ENCODE measurements at places on chromosomes 4 and X.

- no peak for DNase-seq
Measured at GRCh38 chr4:16337936-16338335, 111.7 kb upstream of the TAPT1 start.

- DNase-seq, result no peak
Measured at GRCh38 chr4:52982255-52982945, 120.3 kb downstream of the RASL11B start.

DNA sequence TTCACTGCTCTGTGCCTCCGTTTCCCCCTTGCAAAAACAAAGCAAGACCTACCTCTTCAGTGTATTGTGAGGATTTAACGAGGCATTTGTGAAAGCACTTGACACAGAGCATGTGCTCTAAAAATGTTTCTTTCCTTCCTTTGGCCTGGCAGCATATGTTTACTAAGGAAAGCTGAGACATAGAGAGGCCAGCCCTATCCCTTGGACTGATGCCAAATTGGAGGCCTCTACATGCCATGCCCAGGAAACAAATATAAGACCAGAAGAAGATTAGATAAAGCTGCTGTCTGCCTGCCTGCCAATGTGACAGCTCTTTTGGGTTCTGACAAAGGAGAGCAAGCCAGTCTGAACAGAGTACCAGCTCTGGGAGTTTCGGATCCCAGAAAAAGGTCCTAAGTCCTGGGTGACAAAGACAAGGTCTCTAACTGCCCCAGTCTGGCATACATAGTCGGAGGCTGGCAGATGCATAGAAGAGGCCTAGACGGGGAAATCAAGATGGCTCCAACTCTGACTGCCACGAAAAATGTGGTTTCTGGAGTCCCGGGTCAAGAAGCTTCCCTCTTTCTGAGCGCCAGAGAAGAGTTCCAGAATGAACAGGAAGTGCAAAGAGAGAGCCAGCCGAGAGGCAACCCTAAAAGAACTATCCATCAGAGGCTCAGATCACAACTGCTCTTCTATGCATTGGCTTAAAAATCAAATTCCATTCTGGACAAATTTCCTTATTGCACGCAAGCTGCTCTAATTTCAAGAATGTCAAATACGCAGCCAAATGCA, 25.8 kb downstream of the OTUD6A start:
- DNase-seq, result no peak

GRCh38 chr4:18938343-18939099, 917.0 kb upstream of the LCORL start:
- DNase-seq, result no peak

- no peak for DNase-seq
Measured at GRCh38 chr4:32752962-32753361, 2032.8 kb downstream of the PCDH7 start.

DNA sequence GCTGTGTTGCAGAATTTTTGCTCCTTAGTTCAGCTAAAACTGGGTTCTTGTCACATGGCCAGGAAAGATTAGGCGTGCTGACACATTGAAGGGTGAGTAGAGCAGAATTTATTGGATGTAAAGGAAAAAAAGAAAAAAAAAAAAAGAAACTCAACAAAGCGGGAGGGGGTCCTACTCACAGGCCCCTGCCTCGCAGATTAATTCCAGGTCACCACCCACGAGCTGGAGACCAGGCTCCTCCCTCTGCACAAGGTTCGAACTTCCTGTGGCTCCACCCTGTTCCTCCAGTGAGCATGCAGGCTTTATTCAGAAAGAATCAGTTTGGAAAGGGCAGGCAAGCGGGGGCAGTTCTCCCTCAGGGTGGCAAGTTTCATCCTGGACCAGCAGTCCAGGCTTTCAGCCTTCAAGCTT, 17.1 kb downstream of the MGST2 start:
- no peak for DNase-seq

DNA sequence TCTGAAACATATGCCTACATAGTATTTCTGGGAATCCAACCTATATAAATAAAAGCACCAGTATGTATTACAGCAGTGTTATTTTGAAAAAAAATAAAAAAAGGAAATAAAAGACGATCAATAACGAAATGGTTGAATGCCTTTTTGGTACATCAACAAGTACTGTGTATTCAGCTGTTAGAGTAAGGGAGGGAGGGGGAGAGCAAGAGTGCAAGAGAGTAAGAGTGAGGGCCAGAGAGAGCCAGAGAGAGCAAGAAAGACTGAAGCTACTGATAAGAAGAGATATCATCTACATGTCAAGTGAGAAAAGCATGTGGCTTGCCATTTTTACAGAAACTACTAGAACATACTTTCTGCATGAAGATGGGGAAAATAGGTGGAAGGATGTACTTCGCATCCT, 1.8 kb downstream of the SPIN4 start:
- no peak for DNase-seq

- peak; percentile 33 for DNase-seq
Measured at GRCh38 chr4:1171311-1172227, 814 bp downstream of the SPON2 start.

DNA sequence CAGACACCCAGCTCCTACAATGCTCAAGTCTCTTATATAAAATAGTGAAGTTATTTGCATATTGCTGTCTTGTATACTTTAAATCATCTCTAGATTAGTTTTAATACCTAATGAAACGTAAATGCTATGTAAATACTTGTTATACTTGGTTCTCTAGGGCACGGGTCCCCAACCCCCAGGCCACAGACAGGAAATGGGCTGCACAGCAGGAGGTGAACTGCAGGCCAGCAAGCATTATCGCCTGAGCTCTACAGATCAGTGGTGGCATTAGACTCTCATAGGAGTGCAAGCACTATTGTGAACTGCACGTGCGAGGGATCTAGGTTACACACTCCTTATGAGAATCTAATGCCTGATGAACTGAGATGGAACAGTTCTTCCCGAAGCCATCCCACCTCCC, 395.9 kb upstream of the EMCN start:
- no peak for DNase-seq

DNA sequence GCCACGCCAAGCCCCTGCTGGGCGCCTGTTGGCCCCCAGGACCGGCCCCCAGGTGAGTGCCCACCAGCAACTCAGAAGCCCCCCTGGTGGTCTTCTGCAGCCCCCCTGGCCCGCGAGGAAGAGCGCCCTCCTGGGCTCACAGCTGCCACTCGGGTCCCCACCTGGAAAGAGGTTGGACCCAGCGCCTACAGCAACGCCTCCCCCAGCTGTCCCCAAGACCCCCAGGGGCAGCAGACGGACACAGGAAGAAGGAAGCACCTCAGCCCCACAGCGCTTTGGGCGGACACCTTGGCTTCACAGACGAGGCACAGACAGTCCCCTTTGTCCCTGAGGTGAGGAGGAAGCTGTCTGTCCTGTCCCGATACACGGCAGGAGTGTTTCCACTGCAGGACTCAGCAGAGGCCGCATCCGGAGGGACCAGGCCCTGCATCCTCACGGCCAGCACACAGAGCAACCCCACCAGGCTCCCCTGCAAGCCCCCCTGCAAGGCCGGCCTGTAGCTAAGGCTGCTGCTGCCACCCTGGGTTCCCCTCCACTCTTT, 115.6 kb upstream of the NKX1-1 start:
- DNase-seq, result no peak

- no peak for DNase-seq
Measured at GRCh38 chr4:168569931-168570276, 73.1 kb downstream of the PALLD start.

GRCh38 chr4:184309241-184310170, 91.8 kb upstream of the ENPP6 start:
- no peak for DNase-seq

DNA sequence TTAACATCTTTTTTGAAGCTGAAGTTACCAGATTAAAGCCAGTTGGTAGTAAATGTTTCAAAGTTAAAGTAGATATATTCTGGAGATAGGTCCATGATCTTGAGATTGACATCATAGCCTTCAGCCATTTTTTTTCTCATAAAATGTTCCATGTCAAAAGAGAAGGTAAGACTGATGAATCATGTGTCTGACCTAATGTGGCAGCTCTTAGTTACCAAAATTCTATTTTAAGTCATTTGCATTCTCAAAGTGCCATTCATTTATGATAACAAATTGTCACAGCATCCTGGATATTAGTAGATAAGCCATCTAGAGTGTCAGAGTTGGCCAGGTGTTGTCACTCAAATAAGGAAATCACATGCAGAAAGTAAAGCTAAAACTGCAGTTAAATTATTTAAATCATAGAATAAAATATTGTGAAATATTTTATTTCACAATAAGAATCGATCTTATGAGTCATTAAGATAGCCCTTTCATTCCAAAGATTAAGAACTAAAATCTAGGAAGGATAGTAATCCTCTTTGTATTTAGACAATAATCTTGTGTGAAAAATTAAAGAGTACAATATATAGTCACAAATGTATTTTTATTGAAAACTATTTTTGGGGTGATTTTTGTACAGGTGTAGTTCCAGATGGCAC, 65.7 kb upstream of the ADAD1 start:
- no peak for DNase-seq

- no peak for DNase-seq
Measured at GRCh38 chr4:131566026-131566425, 1583.1 kb upstream of the PCDH10 start.

DNA sequence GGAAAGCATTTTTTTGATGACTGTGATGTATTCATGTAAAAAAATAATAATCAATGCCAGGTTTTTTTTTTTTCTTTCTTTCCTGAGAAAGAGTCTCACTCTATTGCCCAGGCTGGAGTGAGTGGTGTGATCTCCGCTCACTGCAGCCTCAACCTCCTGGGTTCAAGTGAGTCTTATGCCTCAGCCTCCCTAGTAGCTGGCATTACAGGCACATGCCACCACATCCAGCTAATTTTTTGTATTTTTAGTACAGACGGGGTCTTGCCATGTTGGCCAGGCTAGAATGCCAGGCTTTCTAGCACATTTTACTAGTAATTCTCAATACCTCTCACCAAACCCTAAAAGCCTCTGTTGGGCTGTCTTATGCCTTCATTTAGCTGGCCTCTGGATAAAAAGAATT, 25.7 kb downstream of the GPM6B start:
- DNase-seq, result no peak

GRCh38 chr4:183329954-183330742, 7.9 kb upstream of the CLDN24 start:
- no peak for DNase-seq

DNA sequence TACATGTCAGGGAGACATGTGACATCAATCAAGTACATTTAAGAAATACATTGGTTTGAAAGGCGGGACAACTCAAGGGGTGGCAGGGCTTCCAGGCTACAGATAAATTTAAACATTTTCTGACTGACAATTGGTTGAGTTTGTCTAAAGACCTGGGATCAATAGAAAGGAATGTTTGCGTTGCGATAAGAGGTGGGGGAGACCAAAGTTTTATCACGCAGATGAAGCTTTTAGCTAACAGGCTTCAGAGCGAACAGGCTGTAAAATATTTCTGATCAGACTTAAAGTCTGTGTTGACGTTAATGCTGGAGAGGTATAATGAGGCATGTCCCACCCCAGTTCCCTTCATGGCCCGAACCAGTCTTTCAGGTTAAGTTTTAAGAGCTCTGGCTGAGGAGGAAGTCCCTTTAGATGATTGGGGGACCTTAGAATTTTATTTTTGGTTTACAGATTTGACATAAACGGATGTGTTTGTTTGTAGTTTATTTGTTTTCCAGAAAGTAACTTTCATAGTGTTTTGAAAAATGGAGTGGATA, 346.7 kb upstream of the RASGEF1B start:
- no peak for DNase-seq

DNA sequence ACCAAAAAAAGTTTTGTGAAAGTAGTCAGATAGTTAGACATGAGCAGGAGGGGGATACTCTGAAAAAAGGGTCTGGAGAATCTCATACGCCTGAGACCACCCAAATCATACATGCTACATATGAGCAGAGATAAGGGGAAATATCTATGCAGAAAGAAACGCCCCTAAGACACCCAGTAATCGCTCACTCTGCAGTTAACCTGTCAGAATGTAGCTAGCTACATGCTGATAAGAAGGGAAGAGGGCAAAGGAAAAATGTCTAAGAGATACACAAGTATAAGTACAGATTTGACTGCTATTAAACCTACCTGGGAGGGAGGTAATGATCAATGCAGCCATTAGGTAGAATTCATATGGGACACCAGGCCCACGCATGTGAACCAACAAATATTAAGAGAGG, 1159.5 kb upstream of the PCDH10 start:
- DNase-seq, result no peak

- no peak for DNase-seq
Measured at GRCh38 chrX:41100200-41100599, 15.0 kb downstream of the USP9X start.

DNA sequence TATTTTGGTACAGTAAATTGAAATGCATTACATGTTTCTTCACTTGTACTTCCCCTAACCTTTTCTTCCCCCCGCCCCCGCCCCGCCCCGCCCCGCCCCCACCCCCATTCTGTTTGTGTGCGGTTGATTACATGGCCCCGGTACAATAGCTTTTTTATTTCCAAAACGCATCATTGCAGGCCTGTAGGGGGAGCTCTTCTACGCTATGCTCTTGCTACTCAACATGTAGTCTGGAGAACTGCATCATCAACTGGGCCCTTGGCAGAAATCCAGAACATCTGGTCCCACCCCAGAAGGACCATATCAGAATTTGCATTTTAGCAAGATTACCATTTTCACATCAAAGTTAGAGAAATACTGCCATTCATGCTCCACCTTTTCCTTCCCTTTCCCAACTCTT, 333.3 kb upstream of the DDX53 start:
- no peak for DNase-seq

DNA sequence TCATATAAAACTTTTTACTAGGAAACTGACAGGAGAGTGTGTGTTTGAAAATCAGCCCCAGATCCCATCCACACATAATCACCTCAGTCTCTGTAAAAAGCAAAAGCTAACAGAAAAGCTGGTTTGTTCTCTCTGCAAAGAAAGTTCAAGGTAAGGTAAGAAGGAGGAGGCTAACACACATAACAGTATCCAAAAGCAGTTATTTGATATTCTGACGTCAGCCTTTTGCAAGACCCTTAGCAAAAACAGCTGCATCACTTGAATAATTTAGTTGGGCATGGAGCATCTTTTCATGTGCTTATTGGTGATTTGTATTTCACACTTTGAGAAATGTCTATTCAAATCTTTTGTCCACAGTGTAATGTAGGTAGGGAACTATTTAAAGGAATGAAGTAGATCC, 5.5 kb downstream of the TCEAL9 start:
- no peak for DNase-seq

- DNase-seq, result no peak
Measured at GRCh38 chr4:61770456-61770855, 570.3 kb downstream of the ADGRL3 start.

GRCh38 chrX:93874554-93874953, 200.5 kb downstream of the FAM133A start:
- DNase-seq, result no peak

GRCh38 chrX:101485212-101485949, at the start of gene ARMCX4:
ARMCX4 (plus strand) TSS chrX:101485456; CDS start chrX:101488590, 3,134 bp downstream.
- DNase-seq, result peak; percentile 7

Data from activated T-helper 1 cell treated with Interleukin-2 at 50 U/mL for 16 hours (primary cell).